ENCODE measurements at places on chromosomes 4 and X.

- peak; percentile 34 for DNase-seq
These were observed 769 bp downstream of the TCEAL1 start for GRCh38 chrX:103629318-103630170.

DNA sequence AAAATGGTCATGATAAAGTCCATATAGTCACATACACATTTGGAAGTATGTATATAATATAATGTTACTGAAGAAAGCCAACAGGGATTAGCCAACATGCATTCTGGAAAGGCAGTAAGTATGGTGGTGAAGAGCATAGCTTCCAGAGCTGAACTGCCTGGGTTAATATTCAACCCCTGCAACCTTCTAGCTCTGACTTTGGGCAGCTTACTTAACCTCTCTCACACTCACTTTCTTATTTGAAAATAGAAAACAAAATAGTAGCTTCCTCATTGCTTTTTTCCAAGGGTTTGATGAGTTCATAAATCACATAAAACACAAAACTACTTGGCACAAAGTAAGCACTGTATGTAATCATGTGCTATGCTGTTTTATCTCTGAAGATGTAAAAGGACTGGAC lies 216.4 kb downstream of the CHIC2 start:
- no peak for DNase-seq

DNA sequence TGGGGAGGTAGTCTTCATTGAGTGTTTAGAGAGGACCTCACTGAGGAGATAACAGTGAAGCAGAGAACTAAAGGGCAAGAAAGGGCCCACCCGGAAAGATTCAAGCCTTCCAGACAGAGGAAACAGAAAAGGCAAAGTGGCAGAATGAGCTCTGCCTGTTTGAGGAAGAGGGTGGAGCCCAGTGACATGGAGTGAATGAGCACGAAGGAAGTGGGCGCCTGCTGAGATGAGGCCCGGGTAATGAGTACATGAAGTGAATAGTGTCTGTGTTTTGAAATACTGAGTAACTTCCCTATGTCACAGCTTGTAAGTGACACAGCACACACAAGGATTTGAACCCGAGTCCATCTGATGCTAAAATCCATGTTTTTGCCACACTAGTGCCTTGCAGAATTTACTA lies 32.5 kb upstream of the TLR2 start:
- DNase-seq = no peak

DNA sequence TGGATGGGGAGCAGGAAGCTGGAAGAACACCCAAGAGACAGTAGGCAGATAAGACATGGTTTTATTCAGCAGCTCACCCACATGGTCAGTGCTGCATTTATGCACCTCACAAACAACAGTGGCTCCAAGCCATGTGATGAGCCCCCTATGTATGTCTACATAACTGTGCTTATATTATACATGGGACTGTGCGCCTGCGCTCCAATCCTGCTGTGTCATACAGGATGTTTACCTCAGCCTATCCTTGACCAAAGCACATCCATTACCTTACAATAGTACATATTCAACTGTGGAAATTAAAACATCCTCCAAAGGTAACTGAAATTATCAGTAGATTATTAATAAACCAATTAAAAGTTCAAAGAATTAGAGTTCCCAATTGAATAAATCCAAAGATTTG lies 44.1 kb upstream of the SGMS2 start:
- no peak for DNase-seq

DNA sequence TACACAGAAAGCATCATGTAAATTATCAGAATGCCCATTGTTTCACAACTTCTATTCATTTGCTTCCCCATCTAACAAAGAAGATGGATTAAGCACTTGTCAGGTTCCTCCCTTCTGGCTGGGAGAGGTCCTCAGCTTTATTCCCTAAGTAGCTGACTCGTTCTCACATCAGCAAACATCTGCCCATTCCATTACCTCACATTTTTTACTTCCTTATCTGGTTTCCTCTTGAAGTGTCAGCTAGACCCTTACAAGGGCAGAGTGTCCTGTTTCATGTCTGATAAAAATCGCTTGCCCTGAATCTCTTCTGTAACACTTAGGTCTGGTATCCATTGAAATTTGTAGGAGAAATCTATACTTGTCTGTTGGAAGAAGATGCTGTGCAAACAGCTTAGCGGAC lies 34.7 kb downstream of the TMPRSS11A start:
- DNase-seq = no peak

DNA sequence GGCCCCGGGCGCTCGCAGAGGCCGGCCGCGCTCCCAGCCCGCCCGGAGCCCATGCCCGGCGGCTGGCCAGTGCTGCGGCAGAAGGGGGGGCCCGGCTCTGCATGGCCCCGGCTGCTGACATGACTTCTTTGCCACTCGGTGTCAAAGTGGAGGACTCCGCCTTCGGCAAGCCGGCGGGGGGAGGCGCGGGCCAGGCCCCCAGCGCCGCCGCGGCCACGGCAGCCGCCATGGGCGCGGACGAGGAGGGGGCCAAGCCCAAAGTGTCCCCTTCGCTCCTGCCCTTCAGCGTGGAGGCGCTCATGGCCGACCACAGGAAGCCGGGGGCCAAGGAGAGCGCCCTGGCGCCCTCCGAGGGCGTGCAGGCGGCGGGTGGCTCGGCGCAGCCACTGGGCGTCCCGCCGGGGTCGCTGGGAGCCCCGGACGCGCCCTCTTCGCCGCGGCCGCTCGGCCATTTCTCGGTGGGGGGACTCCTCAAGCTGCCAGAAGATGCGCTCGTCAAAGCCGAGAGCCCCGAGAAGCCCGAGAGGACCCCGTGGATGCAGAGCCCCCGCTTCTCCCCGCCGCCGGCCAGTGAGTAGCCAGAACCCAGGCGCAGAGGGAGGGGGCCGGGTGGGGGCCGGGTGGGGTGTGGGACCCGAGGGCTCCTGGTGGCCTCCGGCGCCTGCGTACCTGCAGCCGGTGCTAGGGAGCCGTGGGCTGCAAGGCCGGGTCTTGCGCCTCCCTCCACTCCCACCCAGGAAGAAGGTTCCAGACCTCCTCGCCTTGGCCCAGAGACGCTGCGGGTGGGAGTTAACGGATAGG lies 534 bp downstream of the MSX1 start:
- no peak for DNase-seq

GRCh38 chr4:173170182-173170778 lies 1.7 kb downstream of the GALNT7 start:
- peak; percentile 6 for DNase-seq

DNA sequence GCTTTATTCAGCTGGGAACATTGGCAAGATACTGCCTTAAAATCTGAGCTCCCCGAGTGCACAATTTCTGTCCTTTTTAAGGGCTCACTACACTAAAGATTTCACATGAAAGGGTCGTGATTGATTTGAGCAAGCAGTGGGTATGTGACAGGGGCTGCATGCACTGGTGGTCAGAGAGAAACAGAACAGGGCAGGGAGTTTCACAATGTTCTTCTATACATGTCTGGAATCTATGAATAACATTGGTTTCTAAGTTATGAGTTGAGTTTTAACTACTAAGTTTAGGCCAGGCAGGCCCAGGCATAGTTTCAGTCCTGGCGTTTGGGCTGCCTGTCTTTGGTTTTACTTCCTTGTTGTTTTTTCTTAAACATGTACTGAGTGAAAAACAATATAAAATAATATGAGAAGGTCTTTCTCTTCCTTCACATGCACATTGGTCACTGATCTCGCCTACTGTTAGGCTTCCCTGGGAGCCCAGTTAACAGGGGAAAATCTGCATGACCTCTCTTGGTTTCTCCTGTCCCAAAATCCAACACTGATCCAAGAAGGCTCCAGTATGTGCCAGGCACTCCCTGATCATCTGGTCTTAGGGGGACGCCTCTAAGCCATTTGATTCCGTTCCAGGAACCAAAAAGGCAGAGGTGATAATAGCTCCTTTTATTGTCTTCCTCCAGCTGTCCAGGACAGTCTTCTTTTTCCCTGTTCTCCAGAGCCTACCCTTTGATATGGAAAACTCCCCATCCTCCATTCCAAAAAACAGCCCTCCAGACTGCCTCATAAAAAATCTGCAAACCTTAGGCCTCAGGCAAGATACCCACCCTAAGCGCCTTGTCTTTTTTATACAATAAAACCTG lies at the start of gene UGT2B17:
Gene UGT2B17 (minus strand): TSS at position 51 of the 854 bp plus-strand sequence. CDS start 7,838 bp downstream, outside the sequence.
- DNase-seq = no peak

DNA sequence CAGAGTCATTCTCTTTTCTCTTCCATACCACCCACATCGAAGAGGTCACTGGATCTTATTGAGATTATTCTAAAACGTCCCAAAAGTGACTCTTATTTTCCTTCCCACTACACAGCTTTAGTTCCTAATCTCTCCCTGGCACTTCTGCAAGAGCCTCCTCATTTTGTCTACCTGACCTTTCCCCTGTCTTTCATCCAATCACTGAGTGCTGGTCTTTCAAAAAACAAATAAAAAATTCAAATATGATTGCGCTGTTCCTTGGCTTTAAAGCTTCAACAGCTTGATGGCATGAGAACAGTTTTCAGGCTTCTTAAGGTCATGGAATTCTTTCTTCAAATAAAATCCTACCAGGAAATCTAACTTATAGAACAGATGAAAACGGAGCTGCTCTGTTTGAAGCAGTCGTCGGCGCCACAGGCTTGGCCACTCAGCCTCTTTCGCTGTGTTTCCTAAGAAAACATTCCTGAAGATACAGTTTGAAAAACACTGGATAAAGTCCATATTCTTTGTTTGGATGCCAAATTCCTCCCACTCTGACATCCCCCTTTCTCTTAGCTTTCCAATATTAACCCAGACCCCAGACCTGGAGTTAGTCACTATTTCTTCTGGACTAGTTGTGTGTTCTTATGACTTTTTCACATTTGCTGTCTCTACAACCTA lies 12.5 kb downstream of the SYTL5 start:
- no peak for DNase-seq

DNA sequence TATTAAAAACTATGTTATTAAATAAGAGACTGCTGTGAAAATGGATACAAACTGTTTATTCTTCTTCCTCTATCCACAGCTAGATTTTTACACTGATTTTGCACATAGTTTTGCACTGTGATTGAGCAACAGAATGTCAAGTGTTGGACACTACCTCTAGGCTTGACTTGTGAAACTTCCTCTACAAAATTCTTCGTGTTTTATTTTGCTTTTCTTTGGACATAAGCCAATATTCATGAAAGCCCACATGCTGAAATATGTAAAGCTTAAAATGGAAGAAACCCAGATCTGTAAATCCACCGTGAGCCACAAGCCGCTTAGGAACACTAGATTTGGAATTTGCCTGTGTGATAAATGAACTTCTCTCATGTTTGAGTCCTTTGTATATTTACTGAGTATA lies 849.4 kb downstream of the FSTL5 start:
- no peak for DNase-seq

DNA sequence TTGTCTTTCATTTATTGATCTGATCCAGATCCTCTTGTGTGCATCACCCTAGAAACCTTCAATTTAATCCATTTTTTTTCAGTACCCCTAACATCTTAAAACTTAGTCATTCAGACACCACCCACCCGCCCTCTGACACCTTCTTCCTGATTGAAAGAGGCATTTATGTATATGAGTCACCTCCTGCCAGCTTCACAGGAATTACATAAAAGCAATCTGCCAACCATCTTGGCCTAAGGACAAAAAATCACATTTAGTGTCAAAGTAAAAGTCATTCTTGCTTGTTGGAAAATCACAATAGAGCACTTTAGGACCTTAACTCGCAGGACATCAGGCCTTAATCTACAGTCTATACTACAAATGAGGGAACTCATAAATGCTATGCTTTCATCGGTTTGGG lies 52.1 kb downstream of the NDST3 start:
- no peak for DNase-seq

DNA sequence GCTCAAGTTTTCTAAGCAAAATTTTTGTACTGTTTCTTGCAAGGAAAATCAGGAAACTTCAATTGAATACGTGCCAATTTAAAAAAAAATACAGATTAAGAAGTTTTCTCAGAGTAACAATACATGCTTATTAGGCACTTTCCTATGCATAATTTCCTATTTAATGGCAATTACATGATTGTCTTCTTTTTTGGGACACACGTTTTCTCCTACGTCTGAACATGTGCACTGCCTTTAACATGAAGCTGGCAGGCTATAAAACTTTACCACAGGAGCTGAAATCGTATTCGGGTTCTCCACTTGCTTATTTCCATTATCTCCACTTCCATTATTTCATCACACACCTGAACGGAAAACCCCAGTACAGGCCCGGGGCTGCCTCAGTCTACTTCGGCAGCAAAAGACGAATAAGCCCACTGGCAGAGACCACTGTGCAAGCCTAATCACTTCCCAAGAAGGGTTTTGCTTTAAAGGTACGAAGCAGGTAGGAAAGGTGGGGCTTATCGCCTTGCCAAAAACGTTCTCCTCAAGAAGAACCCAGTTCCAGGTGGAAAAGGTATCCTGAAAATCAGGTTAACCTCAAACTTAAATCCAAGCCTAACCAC lies 575 bp downstream of the RCHY1 start:
- peak; percentile 57 for DNase-seq

DNA sequence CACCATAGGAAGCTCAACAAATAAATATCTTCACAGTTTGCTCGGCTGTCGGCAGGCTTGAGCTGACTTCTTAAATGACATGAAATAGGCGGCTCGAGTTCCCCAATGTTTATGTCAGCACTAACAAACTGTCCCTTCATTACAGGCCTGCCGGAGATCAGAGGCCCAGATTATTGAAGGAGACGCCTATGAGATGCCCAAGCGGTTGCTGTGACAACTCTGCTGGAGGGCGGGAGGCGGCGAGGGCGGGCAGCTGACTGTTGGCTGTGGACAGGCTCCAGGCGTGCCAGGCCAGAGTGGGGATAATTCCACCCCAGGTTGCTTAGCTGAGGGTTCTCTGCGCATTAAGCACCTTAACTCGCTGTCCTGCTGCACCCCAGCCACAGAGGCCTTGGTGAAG lies 39.2 kb upstream of the MSX1 start:
- DNase-seq = no peak

DNA sequence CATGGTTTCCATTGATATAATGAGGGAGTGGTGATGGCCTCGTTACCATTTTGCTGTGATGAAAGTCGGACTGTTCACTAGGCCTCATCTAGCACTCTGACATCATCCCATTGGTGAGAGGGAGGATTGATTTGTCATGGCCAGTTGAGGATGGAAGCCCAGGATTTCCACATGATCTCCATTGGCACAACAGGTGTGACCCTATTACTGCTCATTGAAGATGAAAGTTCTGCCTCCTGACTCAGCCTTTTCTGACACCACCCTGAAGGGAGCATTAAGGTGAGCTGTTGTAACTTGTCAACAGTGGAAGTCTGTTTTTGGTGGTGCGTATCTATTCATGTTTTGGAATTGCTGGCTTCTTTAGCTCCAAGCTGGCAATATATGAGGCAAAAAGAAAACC lies 144.2 kb downstream of the PABPC4L start:
- no peak for DNase-seq

DNA sequence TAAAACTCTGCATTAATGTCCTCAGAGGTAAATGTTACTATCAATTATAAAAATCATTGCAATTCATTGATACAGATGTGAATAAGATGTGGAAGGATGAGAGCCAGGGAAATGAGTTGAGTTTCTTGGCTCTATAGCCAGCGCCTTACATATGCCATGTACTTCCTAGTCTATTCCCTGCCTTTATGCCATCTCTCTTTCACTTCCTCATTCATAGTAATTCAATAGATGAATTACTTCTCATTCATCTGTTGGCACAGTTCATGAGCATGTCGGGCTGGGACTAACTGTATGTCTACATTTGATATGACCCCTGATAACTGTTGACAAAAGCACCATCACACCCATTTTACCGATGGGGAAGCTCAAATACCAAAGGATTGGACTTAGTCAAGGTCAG lies 55.7 kb downstream of the LNX1 start:
- DNase-seq = no peak
